ENCODE measurements at places on chromosomes 5 and 9. TPM values are rescaled to one million over a fixed set of nuclear protein-coding genes. Genes with fewer than 3 reads are reported as not detected.

NSUN2 gene
- total RNA-seq, result 112 TPM

PCA3 gene
- total RNA-seq, result not detected

AQP7 gene
- total RNA-seq, result not detected

GPX3 gene
- total RNA-seq, result 12.2 TPM

ALDOB gene
- total RNA-seq, result not detected

HBEGF gene
- 44.2 TPM for total RNA-seq

REEP2 gene
- 0.21 TPM for total RNA-seq

PPWD1 gene
- total RNA-seq, result 44.4 TPM

BAAT gene
- not detected for total RNA-seq
